ENCODE measurements at places on chromosomes 2 and 18.

GRCh38 chr18:50757358-50757757, 62.5 kb downstream of the MRO start:
- no peak for DNase-seq

DNA sequence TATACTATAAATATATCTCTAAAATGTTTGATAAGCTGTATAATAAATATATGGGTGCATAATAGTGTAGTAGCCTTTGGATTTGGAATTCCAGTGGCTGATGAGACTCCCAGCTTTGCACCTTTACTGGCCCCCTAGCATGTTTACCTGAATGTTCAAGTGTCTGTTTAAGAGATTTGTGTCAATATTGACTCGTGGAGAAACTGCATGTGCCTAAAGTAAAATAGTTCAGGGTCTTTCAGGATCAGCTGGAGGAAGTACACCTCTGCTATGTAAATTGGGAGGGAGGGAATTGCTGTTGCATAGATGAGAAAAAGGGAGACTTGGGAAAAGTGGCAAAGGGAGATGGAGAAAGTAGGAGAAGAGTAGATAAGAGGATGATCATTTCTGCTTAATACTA, 23.9 kb downstream of the ME2 start:
- no peak for DNase-seq

GRCh38 chr2:67839242-67839641, 223.6 kb downstream of the C1D start:
- DNase-seq, result peak; percentile 64

DNA sequence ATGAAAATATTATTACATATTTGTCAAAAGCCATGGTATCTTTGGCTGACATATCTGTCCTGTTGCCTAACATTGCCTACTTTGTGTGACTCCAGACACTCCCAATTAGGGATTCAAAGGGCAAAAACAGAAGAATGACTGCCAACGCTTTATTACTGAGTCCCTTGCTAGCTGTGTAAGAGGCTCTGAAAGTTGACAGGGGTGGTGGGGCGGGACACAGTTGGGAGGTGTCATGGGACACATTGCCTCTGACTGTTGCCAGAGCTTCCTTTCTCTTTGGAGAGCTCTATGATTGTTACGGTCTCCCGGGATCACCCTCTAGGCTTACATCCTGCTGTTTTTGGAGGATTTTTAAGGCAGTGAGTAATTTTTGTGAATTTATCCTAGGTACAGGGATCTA, 249.6 kb upstream of the ACVR2A start:
- no peak for DNase-seq

DNA sequence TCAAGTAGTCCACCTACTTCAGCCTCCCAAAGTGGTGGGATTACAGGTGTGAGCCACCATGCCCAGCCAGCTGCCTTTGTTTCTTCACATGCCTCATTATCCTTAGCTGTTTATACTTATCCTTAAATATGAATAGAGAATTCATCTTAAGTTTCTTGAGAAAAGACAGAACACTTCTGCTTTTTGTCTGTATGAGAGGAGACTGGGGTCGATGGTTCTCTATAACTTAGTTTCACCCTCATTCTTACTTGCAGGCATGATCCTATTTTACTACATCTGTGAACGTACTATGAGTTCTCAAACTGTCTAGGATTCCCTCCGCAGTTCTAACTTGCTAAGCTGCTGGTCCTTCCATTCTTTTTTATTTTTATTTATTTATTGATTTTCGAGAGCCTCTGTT, 20.4 kb downstream of the PPM1B start:
- no peak for DNase-seq

DNA sequence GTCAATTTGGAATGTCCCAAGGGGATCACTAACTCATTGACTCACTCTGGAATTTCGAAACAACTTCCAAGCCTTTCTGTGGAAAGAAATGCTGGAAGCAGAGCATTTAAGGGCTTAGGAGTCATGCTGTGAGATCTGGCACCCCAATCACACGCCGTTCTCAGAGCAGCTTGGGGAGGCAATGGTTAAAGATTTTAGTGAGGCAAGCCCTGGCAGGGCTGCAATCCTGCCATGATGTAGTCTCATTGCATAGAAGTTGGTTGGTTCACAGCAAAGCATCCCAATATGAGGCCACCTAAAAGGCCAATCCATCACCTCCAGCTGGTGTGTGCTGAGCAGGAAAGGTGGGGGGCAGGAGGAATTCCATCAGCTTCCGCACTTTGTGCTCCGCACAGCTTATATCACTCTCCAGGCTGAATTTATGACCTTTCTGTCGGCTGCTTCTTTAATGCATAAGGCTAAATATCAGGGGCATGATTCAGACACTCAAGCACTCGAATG, 1043.9 kb upstream of the POU3F3 start:
- no peak for DNase-seq

DNA sequence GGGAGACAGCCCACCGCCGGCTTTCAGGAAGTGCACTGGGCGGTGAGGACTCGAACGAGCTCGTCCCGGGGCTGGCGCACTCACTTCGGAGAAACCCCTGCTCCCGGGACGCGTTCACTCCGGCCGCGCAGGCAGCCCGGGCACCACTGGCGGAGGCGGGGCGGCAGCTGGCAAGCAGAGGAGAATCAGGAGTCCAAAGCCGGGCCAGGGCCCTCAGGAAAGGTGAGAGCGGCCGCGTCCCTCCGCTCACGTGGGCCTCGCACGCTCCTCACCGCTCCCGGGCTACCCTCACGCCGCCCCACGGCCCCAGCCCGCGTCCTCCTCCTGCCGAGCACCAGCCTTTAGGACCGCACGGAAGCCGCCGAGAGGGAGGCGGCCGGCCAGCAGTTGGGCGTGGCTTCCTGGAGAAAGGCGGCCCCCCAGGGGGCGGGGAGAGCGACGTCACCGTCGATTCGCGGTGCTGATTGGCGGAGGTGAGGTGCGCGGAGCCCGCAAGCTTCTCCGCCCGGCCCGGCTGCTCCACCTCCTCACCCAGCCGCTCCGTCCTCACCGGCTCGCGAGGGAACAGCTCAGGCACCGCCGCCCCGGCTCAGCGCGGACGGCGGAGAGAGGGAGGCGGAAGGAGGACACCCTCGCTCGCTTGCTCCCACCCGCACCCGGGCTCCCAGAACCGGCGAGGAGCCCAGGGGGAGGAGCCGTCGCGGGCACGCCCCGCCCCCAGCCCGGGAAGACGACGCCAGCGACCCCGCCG, at the start of gene ZCCHC2:
Gene ZCCHC2 (plus strand): TSS at position 522 of the 751 bp plus-strand sequence. CDS start 400 bp downstream, outside the sequence.
- DNase-seq, result peak; percentile 96

GRCh38 chr2:40202798-40203400, 249.0 kb downstream of the SLC8A1 start:
- peak; percentile 15 for DNase-seq

DNA sequence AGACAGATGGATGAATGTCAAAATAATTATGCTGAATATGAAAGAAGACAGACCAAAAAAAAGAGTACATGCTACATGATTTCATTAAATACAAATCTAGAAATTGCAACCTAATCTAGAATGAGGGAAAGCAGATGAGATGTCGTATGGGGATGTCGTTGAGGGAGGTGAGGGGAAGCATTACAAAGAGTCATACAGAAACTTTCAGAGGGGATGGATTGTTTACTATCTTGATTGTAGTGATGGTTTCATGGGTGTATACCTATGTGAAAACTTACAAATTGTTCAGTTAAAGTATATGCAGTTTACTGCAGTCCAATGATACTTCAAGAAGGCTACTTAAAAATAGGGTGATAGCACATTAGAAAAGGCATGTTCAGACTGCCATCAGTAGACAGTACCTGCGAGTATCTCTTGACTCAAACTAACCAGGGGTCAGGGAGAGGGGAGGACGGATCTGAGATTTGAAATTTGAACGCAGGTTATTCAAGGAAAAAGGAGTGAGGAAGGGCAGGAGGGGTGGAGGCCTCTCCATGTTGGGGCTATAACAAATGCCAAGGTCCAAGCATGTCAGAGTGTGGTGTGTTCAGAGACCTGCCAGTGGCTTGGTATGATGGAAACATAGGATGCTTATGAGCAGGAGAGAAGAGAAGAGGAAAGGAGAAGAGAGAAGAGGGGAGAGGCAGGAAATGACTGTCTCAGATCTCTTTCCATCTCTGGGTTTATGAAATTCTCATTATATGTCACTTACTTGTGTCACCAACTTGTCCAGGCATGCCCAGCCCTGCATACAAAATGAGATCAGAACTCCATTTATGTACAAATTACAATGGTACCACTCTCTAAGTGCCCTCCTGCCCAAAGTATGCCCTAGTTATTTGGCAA, 257.3 kb upstream of the CXCR4 start:
- no peak for DNase-seq

DNA sequence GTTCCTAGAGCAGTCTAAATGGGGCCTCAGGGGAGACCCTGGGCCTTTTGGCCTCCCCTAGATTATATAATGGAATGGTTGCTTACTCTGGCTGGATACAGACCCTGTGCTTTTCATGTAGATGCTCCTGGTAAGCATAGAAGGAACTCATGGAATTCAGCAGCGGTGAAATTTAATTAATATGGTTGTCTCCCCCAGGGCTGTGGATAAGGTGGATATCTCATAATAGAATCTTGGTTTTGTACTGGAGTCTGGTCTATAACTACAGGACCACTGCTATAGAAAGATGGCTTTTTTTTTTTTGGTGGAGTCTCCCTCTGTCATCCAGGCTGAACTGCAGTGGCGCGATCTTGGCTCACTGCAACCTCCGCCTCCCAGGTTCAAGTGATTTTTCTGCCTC, 84.5 kb downstream of the HRH4 start:
- no peak for DNase-seq

- DNase-seq, result no peak
These were observed 115.2 kb downstream of the MTCL1 start for GRCh38 chr18:8820396-8821082.

DNA sequence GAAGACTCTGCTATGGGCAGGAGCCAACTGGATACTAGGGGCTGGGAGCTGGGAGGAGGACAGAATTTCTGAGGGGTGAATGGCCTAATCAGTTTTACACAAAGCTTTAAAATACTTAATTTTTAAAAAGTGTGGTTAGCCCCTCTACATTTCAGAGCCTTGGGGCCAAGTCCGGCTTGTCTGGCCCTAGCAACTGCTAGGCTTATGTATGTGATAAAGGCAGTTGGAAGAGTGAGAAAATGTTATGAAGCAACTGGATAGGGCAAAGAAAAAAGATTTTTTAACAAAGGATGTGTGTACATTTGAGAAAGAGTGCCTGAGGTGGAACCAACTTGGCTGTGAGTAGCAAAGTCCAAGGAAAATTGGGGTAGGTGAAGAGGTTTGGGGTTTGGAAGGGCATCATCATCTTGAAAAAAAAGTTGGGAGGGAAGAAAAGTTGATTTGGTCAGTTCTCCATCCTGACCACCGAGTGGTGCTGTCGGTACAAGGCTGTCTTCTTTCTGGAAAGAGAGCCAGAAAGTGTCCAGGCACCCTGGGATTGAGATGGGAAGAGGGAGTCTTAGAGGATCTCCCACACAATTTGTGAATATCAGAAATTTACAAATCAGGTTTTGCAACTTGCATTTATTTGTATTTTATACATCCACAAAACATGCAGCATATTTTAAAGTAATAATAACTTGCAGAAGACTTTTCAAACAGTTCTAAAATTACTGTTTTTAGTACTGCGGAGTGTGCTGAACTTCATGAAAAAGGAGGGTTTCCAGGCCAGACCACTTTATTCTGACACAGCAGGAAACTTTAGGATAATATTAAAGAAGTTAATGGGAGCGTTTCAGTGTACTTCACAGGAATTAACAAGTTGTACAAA, 10.5 kb upstream of the CDK15 start:
- DNase-seq, result peak; percentile 79

- DNase-seq, result no peak
These were observed 201.1 kb downstream of the AGAP1 start for GRCh38 chr2:235694721-235695601.

- no peak for DNase-seq
These were observed 234.6 kb upstream of the SIX3 start for GRCh38 chr2:44706681-44707553.

GRCh38 chr18:45164551-45164950, 450.7 kb upstream of the SLC14A2 start:
- DNase-seq, result no peak

DNA sequence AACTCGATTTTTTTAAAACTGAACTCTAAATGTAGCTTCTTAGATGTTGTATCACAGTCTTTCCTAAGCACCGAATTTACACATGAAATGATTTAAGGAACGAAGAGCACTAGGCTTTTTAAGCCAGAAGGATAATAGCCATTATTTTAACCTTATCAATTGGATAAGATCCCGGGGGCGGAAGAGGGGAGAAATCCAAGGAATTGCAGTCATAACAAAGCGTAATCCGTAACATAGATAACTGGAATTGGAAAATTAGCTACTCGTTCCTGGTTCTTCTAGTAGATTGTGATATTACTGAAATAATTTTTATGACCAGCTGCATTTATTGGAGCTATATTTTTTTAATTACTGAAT, 988 bp upstream of the KANSL1L start:
- DNase-seq, result peak; percentile 24

GRCh38 chr2:153287109-153287801, 191.3 kb downstream of the RPRM start:
- no peak for DNase-seq

- peak; percentile 81 for DNase-seq
These were observed 1.4 kb upstream of the SMYD5 start for GRCh38 chr2:73212448-73213176.

- DNase-seq, result no peak
These were observed 270.5 kb downstream of the ACTR3 start for GRCh38 chr2:114160263-114160981.

GRCh38 chr2:103161456-103162289, 399.8 kb downstream of the TMEM182 start:
- DNase-seq, result peak; percentile 50

GRCh38 chr2:8576525-8577167, 105.2 kb upstream of the ID2 start:
- DNase-seq, result peak; percentile 8

- no peak for DNase-seq
These were observed 1136.9 kb upstream of the TMEFF2 start for GRCh38 chr2:193331676-193332075.

- no peak for DNase-seq
These were observed 3.9 kb upstream of the UCN start for GRCh38 chr2:27312152-27312551.

- peak; percentile 85 for DNase-seq
These were observed 286.7 kb upstream of the VRK2 start for GRCh38 chr2:57759822-57760300.

DNA sequence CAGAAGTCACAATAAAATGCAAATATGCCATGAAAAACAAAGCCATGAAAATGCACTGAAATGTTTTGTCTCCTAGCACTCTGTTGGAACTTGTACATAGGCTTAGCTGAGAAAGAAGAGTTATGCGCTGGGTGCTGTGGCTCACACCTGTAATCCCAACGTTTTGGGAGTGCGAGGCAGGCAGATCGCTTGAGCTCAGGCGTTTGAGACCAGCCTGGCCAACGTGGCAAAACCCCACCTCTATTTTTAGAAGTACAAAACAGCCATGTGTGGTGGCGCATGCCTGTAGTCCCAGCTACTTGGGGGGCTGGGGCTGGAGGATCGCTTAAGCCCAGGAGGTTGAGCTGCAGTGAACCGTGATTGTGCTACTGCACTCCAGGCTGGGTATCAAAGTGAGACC, 39.9 kb downstream of the IRS1 start:
- DNase-seq, result no peak

Measured in ELR (cell line).